ENCODE measurements at places on chromosomes 5 and 9. TPM values are rescaled to one million over a fixed set of nuclear protein-coding genes. Genes with fewer than 3 reads are reported as not detected.

- DNase-seq, result no peak
- H3K4me1 ChIP-seq, result peaks cover 6% of the 10 kb centered on the region
- H3K27ac ChIP-seq, result no peak overlapping the region
- no peaks in the 10 kb centered on the region for H3K36me3 ChIP-seq
Observed at GRCh38 chr5:96657068-96657467, 5.1 kb upstream of the CAST start.

DNA sequence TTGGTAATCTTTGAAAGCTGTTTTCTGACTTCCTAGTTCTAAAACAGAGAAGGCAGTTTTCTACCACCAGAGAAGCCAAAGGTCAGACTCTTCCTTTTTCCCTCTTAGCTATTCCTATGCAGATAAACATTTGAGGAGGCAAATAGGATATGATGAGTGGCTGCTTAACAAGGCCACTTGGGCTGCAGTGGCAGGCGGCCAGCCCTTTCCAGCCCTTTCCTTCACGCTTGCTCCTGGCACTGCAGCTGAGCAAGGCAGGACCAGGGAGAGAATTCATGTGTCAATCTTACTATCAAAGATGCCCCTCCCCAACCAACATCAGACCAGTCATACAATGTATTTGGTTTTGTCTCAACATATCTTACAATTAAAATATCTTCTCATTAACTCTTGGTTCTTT is 36.8 kb upstream of the RNF38 start:
- H3K4me1 ChIP-seq, result peaks cover 1% of the 10 kb centered on the region
- H3K36me3 ChIP-seq, result no peaks in the 10 kb centered on the region
- H3K27ac ChIP-seq, result no peak overlapping the region
- no peaks in the 10 kb centered on the region for H3K27me3 ChIP-seq
- DNase-seq, result no peak

DNA sequence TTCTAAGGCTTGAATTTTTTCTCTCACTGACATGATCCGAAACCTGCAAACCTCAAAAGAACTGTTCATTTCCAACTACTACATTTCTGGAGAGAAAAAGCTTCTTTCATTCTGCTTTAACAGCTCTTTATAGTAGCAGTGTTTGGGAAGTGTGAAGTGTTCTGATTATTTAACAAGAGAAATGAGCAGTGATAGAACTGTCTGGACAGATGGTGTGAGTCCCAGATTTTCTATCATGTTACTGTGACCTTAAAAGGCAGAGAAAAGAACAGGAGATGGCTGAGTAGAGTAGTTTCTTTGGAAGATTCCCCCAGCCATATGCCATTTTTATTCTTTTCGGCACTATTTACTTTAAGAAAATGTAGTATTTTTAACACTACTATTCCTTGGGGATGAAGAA is 41.3 kb upstream of the TAL2 start:
- no peaks in the 10 kb centered on the region for H3K36me3 ChIP-seq
- H3K4me1 ChIP-seq, result no peaks in the 10 kb centered on the region
- no peaks in the 10 kb centered on the region for H3K27me3 ChIP-seq
- no peak overlapping the region for H3K4me3 ChIP-seq

- no peak overlapping the region for H3K4me3 ChIP-seq
- H3K36me3 ChIP-seq, result no peaks in the 10 kb centered on the region
- no peak overlapping the region for H3K27ac ChIP-seq
- no peak for DNase-seq
- H3K4me1 ChIP-seq, result no peaks in the 10 kb centered on the region
Observed at GRCh38 chr5:124454081-124454480, 292.4 kb downstream of the ZNF608 start.

The NDOR1 gene
- polyA plus RNA-seq, result 20.4 TPM

The INSL6 gene
- not detected for polyA plus RNA-seq
